Iris pigment epithelial cell (primary cell): ENCODE measurements at places on chromosomes 7 and 10.

- DNase-seq: no peak
Measured at GRCh38 chr10:102007796-102008195, 48.2 kb downstream of the ARMH3 start.

DNA sequence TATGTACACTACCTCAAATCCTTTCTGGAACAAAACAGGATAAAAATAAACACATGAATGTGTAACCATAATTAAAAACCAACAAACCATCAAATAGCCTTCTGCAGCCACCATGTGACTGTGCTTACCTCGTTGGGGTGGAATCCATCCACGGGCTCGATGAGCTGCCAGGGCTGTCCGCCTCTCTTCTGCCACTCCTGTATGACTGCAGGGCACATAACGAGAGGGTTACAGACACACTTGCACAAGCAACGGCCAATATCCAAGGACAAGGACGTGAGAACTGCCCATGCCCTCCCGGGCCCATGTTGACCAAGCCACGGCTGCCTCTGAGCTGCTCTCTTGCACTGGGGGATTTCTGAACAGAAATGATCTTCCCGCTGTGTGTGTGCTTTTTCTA lies 132.2 kb downstream of the ANLN start:
- DNase-seq: no peak

GRCh38 chr7:16935341-16935735 lies 53.6 kb upstream of the AGR3 start:
- DNase-seq: no peak

- DNase-seq: no peak
Measured at GRCh38 chr10:130463104-130463875, 327.1 kb downstream of the GLRX3 start.

DNA sequence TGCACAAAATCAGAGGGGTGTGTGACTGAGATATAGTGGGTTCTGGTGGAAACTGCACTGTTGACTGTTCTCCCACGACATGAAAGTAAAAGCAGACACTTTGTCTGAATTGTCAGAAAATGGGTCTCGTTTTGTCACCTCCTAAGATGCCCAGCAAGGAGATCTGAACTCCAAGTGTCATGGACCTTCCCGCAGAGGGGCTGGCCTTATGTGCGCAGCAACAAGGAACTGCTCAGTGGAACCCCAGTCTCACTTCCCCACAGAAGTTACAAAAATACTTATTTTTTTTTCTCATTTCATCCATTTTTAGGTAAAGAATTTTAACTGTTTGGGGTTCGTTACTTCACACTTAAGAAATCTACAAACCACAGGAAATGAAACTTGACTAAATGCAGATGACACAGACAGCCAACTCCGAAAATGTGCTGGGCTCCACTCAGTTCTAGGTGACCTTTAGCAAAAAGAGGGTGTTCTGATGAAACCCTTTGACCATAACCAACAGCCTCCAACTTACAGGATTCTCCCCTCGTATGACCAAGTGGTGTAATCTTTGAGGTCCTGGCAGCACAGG lies 115.0 kb downstream of the FAM107B start:
- no peak for DNase-seq

GRCh38 chr7:7077945-7078344 lies 104.4 kb upstream of the C1GALT1 start:
- no peak for DNase-seq

GRCh38 chr10:119316729-119317097 lies 109.3 kb downstream of the GRK5 start:
- DNase-seq: peak; percentile 93

GRCh38 chr7:121300685-121301420 lies 27.9 kb upstream of the WNT16 start:
- DNase-seq: no peak

DNA sequence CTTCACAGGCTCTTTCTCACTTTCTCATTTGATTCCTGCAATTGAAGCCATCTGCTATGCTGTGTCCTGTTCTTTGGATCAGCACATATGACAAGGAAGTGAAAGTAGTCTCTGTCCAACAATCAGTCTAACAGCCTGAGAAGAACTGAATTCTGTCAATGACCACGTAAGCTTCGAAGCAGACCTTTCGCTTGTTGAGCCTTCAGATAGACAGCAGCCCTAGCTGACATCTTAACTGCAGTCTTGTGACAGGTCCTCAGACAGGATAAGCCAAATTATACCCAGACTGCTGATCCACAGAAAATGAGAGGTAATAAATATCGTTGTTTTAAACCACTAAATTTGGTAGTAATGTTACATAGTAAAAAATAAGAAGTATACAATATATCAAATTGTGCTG lies 691.0 kb upstream of the LRRTM3 start:
- no peak for DNase-seq

DNA sequence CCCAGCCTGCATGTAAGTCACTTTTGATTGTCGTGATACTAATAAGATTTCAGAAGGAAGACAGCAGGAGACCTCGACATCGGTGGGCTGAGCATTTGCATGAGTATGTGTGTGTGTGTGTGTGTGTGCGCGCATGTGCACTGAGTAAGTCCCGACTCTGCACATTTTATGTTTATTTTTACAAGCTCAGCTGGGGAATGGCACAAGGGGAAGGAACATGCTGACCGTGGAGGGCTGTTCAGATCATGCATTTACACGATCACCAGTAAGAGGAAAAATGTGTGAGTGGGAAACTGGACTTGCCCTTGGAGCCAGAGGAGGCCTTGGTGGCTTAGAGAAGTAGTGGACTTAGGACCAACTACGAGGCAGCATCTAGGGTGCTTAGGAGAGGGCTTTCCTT lies 41.3 kb downstream of the IL2RA start:
- DNase-seq: peak; percentile 75

- peak; percentile 68 for DNase-seq
Measured at GRCh38 chr7:155882596-155882995, 70.3 kb upstream of the SHH start.

GRCh38 chr7:35004531-35005095 lies 32.7 kb downstream of the DPY19L1 start:
- DNase-seq: peak; percentile 27

DNA sequence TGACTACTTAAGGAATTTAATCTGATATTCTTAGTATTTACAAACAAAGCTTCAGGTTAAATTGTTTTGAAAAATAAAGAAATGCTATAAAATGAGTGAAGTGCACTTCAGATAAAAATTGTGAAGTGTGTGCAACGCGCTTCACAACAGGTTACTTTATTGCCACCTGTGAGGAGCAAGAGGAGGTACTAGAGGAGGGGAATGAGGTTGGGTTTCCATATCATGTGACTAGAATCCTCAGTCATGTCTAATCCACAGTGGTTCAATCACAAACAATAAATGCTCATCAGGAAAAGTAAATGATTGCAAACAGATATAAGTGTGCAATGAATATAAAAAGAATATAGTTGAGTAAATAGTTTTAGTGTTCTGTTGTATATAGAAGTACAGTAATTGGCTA lies 34.5 kb upstream of the CD36 start:
- DNase-seq: no peak

DNA sequence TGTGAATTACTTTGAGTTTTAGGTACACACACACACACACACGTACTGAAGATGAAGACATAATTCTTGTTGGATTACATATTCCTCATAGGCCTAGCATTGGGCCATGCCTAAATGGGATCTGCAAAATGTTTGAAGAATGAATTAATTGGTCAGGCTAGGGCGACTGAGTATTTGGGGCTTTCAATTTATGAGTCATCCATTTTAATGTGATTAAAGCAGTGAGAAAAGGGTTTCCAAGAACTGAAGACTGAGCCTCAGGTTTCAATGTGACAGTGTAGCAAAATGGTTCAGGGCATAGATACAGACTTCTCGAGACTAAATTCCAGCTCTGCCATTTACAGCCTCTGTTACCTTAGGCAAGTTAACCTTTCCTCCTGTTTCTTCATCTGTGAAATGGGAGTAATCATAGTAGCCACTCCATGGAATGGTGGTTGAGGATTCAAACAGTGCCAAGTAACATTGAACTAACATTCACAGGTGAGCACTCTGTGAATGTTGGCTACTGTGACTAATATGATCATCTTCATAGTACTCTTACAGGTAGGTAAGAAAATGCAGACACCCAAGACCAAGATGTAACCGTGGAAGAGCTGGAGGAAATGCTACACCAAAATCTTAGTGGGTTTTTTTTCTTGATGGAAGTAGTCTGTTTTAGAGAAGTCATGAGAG lies 7.6 kb downstream of the BPGM start:
- no peak for DNase-seq

DNA sequence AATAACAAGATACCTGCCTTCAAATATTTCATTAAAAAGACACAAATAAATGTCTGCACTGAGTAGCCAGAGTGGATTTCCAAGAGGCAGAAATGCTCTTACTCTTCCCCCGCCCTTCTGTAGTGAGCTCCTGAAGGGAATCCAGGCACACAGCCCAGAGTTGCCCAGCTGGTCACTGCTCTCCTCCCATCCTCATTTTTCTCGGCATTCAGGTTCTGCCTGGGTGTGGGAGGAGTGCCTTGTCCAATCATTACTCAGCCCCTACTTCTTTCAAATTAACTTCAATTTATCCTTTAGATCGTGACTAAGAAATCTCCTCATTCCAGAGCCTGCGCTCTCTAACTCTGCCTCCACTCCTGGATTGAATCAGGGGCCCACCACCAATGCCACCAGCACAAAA lies 12.2 kb downstream of the CCDC6 start:
- DNase-seq: peak; percentile 72

- no peak for DNase-seq
Measured at GRCh38 chr7:75950111-75950681, 35.2 kb downstream of the POR start.

- DNase-seq: no peak
Measured at GRCh38 chr10:18400906-18401245, 250.5 kb downstream of the NSUN6 start.

DNA sequence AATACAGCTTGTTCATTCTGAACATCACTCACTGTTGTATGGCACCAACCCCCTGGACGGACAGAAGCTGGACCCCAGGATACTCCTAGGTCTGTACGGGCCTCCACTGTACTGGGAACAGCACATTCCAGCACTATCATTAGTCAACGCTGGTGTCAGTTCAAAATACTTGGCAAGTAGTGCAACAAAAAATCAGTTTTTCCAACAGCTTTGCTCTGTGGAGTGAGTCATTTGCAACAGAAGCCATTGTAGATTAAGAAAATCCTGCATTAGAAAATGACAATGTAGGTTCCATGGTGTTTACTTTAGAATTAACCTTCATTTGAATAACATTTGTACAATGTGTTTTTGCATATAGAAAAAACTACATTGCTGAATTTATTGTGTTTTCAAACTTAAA lies 266.6 kb downstream of the HDAC9 start:
- DNase-seq: peak; percentile 91

- DNase-seq: peak; percentile 23
Measured at GRCh38 chr10:117549100-117549585, 6.6 kb downstream of the EMX2 start.

- DNase-seq: no peak
Measured at GRCh38 chr10:34467902-34468301, 347.2 kb downstream of the PARD3 start.

DNA sequence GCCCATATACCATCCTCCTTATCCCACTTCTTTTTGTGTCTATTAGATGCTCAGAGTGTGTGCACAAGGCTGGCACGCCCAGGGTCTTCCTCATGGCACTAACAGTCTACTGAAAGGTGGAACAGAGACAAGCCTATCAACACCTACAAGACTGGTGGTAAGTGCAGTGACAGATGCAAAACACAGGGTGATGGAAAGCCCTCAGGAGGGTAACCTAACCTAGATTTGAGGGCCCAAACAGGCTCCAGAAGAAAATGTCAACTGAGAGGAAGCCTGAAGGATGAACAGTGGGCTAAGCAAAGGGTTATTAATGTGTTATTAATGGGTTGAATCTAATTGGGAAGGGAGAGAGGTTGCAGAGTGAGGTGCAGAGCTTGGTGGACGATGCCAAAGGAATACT lies 1.2 kb upstream of the FAS start:
- no peak for DNase-seq
